Stimulated activated CD8-positive, alpha-beta memory T cell treated with anti-CD3 and anti-CD28 coated beads, Interleukin-12 subunit alpha, Interleukin-12 subunit beta, amount 100 ng/mL, for 1 hour (primary cell): ENCODE measurements at places on chromosomes 7 and 10.

GRCh38 chr7:38822549-38822948 is 86.4 kb downstream of the VPS41 start:
- DNase-seq: no peak

- DNase-seq: no peak
These were observed 247.3 kb downstream of the PARD3 start for GRCh38 chr10:34567659-34568253.

- no peak for DNase-seq
These were observed 457 bp downstream of the NSUN5 start for GRCh38 chr7:73308074-73308664.

GRCh38 chr10:84135836-84136235 is 3.5 kb upstream of the GHITM start:
- DNase-seq: no peak

DNA sequence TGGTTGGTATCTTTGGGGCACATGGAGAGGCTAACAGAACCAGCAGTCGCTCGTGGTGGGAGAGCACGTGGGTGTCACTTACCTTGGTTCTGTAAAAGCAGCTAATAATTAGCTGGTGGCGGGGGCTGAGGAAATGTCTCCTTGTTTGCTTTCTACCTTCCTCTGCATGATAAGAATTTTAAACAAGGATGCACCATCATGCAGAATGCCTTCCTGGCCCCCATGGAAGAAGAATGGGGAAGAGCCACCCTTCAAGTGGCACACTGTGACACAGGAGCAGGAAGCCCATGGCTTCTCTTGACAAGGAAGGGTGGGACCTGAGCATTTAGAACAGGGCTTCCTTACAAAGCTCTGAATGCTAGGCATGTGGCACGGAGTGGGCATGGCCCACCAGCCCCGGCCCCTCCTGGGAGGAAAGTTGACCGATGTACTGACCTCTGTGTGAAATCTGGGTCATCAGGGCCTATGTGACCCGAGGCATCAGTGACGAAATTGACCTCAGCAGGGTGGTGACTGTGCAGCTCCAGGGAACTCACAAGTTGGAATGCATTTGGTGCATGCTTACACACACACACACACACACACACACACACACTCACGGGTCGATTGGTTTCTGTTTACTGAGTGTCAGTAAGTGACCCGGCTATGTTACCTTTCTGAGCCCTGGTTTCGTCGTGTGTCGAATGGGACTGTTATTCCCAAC is 116.9 kb upstream of the ANLN start:
- DNase-seq: no peak

GRCh38 chr7:81506609-81507008 is 263.2 kb downstream of the HGF start:
- no peak for DNase-seq

DNA sequence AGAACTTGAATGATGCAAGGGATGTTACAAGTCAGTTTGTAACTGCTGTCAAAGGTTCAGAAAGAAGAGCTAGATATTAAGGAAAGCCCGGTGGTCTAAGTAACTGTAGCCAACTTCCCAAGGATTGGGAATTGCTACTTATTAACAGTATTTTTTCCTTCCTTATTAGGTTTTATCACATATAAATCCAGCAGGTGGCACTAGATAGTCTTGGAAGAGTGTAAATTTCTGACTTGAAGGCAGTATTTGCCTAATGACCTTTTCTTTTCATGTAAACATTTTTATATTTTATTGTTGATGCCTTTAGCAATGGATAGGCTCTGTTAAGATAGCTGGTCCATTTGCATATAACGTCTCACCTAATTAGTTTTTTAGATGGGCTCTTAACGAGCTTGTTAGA is 51.2 kb downstream of the ANLN start:
- no peak for DNase-seq

DNA sequence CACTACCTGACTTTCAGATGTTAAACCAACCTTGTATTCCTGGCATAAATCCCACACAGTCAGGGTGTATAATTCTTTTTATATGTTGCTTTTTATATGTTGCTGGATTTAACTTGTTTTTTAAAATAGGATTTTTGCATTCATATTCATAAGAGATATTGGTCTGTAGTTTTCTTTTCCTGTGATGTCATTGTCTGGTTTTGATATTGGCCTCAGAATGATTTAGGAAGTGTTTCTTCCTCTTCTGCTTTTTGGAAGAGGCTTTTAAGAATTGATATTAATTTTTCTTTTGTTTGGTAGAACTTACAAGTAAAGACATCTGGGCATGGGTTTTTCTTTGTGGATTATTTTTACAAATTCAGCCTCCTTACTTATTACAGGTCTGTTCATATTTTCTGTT is 93.1 kb downstream of the CARD11 start:
- DNase-seq: no peak

GRCh38 chr10:117860135-117860534 is 186.6 kb downstream of the RAB11FIP2 start:
- no peak for DNase-seq

GRCh38 chr10:31656851-31657433 is 271.7 kb downstream of the ARHGAP12 start:
- no peak for DNase-seq

DNA sequence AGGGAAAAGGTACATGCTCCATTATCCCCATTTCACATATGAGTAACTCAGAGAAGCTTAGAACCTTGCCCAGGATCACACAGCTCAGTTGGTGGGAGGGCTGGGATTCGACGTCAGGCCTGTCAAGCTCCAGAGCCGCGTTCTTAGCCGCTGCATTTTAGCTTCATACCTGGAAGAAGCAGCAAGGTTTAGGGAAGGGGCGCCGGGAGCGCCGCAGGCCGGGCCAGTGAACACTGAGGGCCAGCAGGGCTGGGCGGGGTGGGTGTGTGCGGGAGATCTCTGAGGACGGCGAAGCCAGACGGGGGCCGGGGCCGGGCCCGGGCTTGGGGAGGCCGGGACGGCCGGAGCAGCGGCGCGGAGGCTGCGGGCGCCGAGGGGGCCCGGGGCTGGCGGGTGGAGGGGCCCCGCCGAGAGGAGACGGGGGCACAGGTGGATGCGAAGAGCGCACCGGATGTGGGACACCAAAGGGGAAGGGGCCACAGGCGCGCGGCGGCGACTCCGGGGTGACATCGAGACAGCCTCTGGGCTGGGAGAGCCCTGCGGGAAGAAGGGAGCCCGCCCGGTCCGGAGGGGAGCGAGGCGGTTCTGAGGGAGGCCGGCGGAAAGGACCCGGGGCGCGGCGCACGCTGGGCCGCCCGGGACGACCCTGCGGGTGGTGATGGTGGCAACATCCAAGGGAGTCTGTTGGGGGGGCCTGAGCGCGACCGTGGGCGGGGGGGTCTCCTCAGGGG is 498 bp downstream of the NDST2 start:
- peak; percentile 15 for DNase-seq

DNA sequence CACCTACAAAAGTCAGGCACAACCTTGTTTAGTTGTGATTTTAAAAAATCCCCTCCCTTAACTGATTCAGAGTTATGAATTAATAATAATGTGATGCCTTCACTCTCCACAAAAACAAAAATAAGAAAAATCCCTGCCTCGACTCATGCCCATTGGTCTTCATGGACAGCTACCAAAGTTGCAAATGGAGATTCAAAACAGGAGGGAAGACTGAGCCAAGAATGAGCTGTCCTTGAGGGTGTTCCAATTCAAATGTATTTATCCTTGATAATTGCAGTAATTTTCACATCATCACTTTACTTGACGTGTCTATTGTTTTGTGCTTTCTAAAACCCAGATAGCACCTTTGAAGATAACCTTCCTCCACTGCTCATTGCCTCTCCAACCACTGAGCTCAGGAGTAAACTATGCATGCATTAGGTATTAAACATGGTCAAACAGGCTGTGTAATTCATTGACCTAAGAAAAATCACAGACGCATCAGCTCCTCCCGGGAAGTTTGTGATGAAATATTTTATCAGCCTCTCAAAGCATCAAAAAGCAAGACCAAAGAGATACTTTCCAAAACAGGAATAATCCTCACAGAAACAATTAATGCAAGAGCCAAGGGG is 712.7 kb upstream of the IGFBP3 start:
- DNase-seq: no peak

- no peak for DNase-seq
These were observed 98.5 kb upstream of the PIK3CG start for GRCh38 chr7:106766551-106766950.

- DNase-seq: no peak
These were observed 153.6 kb upstream of the ZMIZ1 start for GRCh38 chr10:78915190-78915518.

- no peak for DNase-seq
These were observed 32.6 kb upstream of the HERPUD2 start for GRCh38 chr7:35727571-35727970.

DNA sequence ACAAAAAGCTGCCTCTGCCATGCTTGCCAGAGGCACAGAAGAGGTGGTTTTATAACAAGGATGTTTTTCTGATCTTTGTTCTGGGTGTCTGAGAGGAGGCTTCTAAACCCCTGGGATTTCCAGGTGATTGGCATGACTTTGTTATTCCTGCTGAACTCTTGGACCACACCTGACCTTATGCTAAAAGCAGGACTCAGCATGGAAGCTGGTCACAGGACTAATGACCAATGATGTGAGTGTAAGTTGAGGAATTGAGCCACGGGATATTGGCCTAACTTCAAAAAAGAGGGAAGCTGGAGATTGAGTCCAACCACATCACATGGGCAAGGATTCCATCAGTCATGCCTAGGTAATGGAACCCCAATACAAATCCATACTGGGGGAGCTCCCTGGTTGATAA is 437.9 kb downstream of the POM121L12 start:
- no peak for DNase-seq

GRCh38 chr7:148303295-148304082 is 287.1 kb upstream of the C7orf33 start:
- no peak for DNase-seq
